NCI-H187 (cell line): ENCODE measurements at places on chromosomes 16 and 17.
A peak's percentile ranks its signal among the peaks of the same experiment; 100 is the strongest.

GRCh38 chr17:82367724-82368524 lies 3.6 kb upstream of the UTS2R start:
- DNase-seq = no peak

- no peak for DNase-seq
Measured at GRCh38 chr16:55834049-55834448, 1.2 kb upstream of the CES1 start.

DNA sequence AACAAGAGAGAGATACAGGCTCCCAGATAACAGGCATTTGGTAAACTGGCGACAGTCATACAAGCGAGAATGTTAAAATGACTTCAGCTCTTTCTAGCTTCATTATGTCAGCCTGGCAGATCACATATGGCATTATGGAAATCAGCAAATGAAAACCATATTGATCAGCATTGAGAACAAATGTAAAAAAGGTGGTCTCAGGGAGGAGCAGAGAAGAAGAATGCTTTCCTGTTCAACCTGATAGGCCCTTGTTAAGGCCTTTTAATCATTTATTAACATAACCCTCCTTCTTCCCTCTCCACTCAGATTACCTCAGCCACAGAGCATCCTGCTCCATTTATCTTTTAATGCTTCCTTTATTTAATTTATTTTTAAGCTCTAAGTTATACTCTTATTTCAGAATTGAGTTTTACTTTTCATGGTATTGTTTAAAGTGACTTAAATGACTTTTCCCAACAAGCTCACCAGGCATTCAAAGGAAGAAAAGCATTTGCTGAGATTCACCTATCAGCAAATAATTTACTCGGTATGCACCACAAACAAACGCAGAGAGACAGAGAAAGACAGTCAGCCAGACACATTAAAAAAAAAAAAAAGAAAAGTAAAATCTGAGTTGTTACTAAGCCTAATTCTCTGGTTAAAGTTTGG lies 243.9 kb upstream of the TBX2 start:
- no peak for DNase-seq

- DNase-seq = no peak
Measured at GRCh38 chr16:22933173-22933572, 119.2 kb downstream of the HS3ST2 start.

DNA sequence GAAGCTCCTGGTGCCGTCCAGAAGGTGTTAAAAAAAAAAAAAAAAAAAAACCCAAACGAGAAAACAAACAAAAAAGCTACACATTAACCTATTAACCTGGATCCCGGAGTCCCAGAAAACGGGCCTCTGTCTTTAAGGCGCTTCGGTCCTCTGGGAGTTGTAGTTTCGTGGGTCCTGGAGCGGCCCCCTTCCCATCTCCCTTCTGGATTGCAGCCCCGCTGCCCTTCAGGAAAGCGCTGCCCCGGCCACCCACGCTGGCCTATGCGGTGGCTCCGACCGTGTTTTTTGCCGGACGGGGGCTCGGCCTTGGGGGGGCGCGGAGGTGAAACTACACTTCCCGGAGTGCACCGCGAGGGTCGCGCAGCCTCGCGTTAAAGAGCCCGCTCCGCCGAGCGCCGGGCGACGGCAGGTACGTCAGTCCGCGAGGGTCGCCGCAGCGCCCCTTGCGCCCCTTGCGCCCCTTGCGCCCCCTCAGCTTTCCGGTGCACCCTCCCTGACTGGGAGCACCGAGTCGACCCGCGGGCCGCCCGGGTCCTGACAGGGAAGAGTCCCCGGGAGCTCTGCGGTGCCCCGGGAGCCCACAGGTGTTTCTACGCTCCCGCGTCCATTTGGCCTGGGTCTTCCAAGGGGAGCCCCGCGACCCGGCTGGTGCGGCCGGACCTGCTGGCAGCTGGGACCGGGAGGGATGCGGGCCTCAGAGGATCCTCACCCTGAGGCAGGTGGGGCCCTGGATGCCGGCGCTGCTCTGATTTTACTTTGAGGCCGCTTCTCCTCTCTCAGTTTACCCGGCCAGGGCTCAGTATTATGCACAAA lies at the start of gene FCSK:
TSS of gene FCSK (plus strand) at position 374 of the 813 bp plus-strand sequence. CDS start 8,596 bp downstream, outside the sequence.
- DNase-seq = peak; percentile 21

DNA sequence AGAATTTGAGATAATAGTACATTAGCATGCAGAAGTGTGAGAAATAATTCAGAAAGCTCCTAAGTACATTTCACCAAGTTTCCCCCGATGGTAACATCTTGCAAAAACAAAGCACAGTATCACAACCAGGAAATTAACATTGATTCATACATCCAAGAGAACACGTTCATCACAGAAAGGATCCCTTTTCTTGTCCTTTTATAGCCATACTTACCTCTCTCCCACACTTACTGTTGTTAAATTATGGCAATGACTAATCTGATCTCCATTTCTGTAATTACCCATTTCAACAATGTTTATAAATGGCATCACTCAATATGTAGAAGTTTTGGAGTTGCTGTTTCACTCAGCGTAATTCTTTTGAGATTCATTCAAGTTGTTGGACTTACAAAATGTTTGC lies 1260.0 kb downstream of the CDH8 start:
- DNase-seq = no peak

- DNase-seq = no peak
Measured at GRCh38 chr17:3966720-3967363, 2.6 kb upstream of the ATP2A3 start.

GRCh38 chr16:54503011-54503855 lies 216.6 kb upstream of the IRX3 start:
- DNase-seq = no peak

DNA sequence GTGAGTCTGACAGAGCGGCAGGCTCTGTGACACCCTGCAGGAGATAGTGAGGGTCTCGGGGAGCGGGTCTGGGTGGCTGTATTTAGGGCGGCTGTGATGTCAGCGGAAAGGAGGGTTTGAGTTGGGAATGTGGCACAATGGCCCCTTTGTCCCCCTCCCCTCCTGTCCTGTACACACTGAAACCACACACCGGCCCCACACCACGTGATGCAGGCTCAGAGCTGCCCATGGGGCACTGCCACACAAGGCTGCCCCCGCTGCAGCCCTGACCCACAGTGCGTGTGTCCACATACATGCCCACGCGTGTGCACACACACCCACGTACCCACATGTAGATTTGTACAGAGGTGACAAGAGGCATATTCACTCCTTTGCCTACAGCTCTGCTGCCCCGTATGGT lies 15.3 kb downstream of the SGCA start:
- no peak for DNase-seq

- no peak for DNase-seq
Measured at GRCh38 chr17:82103553-82104451, 5.8 kb upstream of the FASN start.

DNA sequence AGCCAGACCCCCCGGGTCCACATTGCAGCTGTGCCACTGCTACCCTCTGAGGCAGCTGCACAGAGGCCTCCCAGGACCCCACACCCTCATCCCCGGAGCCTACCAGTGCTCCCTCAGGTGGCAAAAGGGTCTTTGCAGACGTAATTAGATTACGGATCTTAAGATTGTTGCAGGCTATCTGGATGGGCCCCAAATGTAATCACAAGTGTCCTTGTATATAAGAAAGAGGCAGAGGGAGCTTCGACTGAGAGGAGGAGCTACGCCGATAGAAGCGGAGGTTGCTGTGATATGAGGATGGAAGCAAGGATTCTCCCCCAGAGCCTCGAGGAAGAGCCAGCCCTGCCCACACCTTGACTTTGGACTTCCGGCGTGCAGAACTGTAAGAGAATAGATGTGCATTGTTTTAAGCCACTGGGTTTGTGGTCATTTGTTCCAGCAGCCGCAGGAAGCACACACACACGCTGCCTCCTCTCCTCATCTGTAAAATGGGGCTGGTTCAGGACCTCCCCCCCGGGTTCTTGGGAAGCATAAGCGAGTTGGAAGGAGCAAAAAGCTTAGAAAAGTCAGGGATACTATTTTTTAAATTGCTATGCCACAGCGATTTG lies 10.5 kb upstream of the RAI1 start:
- DNase-seq = no peak

- no peak for DNase-seq
Measured at GRCh38 chr17:65527381-65527780, 34.1 kb downstream of the AXIN2 start.

GRCh38 chr17:51305182-51305581 lies 44.8 kb downstream of the UTP18 start:
- no peak for DNase-seq

DNA sequence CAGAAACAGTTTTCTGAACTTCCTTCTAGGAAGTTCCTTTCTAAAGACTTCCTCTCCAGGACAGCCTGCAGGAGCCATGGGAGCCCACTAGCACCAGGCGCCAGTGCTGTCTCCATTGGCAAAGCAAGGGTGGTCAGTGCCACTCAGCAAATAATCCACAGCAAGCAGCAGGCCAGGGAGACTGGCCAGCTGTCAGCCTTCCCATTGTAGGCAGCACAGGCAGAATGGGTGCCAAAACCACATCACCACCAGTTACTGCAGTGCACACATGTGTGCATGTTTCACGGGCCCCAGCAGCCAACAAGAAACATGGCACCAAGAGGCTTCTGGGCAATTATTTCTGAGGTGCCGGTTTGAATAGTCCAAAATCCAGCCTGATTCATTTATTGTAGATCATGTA lies 26.7 kb downstream of the DNASE1 start:
- DNase-seq = no peak

DNA sequence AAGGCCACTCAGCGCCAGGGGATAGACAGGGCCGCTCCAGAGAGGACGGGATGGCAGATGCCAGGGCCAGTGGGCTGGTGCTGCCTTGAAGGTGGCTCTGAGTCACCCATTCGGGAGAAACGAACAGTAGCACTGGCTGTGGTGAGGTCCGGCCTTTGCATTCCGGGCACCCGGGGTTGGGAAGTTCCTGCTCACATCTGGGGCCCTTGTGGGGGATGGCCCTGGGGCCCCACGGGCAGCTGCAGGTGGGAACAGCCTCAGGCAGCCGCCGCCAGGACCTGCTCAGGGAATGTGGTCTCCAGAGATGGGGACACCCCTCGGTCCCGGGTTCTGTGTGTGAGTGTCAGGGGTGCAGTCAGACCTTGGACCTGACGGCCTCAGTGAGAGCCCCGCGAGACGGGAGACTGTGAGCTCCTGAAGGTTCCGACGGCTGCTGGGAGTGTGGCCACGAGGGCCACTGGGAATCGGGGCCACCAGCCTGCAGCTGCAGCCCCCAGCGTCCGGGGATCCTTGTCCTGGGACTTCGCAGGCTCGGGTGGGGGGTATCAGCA lies 1.4 kb downstream of the CBFA2T3 start:
- no peak for DNase-seq

DNA sequence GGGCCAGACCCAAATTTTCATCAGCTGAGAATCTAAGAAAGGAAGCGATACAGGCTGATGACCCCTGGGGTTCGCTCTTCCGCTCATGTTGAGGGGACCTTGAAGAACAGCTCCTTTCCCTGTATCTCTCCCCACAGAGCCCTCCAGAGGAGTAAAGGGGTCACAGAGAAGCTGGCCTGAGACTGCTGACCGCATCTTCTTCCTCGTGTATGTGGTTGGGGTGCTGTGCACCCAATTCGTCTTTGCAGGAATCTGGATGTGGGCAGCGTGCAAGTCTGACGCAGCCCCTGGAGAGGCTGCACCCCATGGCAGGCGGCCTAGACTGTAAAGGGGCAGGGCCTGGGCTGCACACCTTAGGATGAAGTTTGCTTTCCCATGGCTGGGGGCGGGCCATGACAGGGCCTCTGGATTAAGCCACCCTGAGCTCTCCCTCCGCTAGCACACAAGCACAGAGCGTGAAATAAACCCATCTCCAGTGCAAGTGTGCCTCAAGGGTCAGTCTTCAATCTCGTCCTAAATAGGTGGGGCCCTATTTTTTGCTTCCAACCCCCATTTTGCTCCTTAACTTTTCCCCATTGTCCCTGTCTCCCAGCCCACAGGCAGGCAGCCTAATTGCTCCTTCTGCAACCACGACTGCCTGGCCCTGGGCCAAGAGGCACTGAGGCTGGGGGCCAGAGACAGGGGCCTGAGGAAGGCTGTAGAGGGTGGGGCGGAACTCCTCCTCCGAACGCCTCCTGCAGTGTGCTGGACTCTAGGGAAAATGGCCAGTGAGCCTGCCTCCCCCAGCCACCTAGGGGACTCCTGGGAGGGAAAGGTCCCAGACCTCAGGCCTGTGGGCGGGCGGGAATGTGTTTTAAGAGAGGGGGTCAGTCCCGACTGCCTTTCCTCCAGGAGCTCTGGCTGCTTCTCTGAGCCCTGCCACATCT lies 3.6 kb downstream of the ZACN start:
- DNase-seq = no peak

- DNase-seq = no peak
Measured at GRCh38 chr16:79972053-79972704, 371.6 kb upstream of the MAF start.

DNA sequence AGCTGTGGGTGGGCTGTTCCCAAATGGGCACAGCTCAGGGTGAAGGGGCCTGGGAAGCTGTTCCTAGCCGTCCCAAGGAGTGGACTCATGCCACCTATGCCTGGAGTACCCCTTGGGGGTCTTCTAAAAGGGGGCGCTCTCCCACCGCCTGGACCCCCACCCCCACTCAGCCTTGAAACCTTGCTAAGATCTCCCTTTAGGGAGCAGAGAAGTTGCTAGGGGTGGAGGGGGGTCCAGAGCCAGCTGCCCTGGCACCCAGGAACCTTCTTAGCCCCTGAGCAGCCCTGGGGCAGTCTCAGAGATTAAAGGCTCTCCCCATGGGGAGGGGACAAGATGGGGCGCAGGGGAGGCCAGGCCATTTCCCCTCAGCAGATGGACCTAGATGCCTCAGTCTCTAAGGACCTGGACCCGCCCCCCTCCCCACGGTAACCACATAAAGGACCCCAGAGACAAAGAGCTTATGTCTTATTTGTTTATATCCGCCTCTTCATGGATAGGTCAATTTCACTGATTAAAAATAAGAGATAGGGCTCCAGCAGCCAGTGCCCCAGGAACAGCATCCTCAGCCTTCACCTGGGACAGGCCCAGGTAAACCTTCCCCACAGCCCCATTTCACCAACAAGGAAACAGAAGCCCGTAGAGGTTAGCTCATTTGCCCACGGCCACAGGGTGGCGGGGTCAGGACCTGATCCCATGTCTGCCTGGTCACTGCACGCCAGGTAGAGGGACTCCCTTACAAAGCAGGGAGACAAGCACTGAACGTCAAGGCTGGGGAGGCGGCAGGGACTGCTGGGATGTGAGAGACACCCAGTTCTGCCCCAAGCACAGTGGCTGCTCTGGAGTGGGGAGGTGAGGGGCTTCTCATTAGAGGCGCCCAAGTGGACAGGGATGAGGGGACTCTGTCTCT lies 3.4 kb downstream of the MTSS2 start:
- no peak for DNase-seq

DNA sequence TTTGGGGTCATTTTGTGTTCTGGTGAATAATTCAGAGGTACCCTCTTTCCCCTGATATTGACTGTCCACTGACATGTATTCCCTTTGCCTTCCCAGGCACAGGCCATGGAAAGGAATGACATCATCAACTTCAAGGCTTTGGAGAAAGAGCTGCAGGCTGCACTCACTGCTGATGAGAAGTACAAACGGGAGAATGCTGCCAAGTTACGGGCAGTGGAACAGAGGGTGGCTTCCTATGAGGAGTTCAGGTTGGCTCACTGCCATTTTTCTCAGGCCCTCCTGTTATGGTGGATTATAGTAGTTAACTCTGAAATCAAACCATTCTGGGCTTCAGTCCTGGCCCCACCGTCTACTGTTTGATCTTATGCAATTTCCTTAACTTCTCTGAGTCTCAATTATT lies 1.6 kb upstream of the EFTUD2 start:
- no peak for DNase-seq

- no peak for DNase-seq
Measured at GRCh38 chr16:50407351-50407750, 38.6 kb upstream of the BRD7 start.
